Endothelial cell of umbilical vein (primary cell): ENCODE measurements at places on chromosomes 7 and 10. TPM values are rescaled to one million over a fixed set of nuclear protein-coding genes. Genes with fewer than 3 reads are reported as not detected.
A peak's percentile ranks its signal among the peaks of the same experiment; 100 is the strongest.

GRCh38 chr7:155073922-155074321, 3.8 kb downstream of the HTR5A start:
- DNase-seq, result no peak

DNA sequence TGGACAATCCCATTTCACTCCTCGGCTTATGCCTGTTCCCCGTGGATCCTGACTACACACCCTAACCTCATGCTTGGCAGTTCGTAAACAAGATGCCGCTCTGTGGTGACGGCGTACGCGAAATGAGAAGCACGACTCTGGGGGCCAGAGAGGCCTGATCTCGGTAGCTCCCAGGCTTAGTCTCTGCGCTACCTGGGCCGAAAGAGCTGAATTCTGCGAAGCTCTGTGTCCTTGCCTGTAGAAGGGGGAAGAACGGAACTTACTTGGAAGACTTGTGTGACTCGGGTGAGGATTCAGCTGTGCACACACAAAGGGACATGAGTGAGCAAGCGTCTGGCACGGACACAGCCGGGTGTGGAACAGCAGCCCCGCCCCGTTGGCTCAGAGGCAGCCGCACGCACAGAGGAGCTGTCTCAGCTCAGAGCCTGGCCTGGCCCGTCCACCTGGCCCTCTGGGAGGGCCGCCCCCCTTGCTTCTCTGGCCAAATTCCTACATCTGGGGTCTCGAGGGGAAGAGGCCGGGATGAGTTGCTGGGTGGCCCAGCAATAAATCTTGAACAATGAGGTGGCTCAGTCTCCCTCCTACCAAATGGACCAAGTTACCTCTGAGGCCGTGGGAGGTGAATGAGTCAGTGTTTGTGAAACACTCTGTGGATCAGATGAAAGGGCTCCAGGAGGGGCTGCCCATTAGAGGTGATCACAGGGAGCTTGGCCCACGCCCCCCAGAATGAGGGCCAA, 83.8 kb downstream of the PDGFA start:
- DNase-seq, result peak; percentile 38

GRCh38 chr10:17007418-17007770, 122.2 kb downstream of the CUBN start:
- peak; percentile 56 for DNase-seq

DNA sequence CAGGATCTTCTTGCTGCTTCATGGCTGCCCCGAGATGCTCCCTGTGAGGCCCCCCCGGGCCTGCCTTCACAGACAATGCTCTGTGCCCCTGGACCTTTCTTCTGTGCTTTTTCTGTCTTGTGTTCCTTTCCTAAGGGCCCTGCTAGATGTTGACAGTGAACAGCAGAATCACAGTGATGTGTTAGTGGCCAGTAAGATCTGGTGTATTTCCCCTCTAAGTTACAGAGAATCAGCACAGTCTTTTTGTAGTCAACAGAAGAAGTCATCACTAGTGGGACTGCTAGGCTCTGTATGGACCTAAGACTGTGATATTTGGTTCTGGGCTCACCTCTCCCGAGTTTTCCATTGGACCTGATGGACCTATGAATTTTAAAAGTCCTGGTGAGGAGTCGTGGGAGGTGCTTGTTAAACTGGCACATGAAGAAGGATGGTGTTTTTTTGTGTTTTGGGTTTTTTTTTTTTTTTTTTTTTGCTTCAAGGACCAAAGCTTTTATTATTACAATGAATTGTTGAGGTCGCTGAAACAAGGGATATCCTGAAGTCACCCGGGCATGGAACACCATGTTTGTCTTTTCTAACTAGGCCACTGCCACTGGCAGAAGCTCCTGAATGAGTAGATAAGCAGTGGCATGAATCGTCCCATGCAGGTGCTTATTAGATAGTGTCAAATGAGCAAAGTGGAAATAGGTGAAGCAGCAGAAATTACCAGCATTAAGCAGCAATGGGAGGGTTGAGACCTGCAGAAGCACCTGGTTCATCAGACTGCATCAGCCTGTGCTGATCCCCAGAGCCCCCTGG, 194.8 kb downstream of the CELF2 start:
- peak; percentile 32 for DNase-seq

- DNase-seq, result no peak
Observed at GRCh38 chr10:117677890-117678500, 135.4 kb downstream of the EMX2 start.

Gene GSDME
- polyA plus RNA-seq, result 18.0 and 21.1 TPM in 2 replicates

- DNase-seq, result no peak
Observed at GRCh38 chr7:32036557-32036956, 33.6 kb downstream of the PDE1C start.

- DNase-seq, result peak; percentile 45
Observed at GRCh38 chr7:90626013-90626412, 29.9 kb downstream of the CDK14 start.

Gene PNLIPRP2
- polyA plus RNA-seq, result not detected in 2 replicates

Gene FAM25A
- polyA plus RNA-seq, result not detected in 2 replicates

GRCh38 chr7:73833251-73833919, 2.6 kb downstream of the CLDN4 start:
- DNase-seq, result no peak

Gene PSD
- polyA plus RNA-seq, result 0.08 and 0.10 TPM in 2 replicates

GRCh38 chr7:85454904-85455303, 268.0 kb upstream of the SEMA3D start:
- DNase-seq, result no peak

GRCh38 chr7:159006610-159007130, 138.0 kb downstream of the VIPR2 start:
- DNase-seq, result no peak

DNA sequence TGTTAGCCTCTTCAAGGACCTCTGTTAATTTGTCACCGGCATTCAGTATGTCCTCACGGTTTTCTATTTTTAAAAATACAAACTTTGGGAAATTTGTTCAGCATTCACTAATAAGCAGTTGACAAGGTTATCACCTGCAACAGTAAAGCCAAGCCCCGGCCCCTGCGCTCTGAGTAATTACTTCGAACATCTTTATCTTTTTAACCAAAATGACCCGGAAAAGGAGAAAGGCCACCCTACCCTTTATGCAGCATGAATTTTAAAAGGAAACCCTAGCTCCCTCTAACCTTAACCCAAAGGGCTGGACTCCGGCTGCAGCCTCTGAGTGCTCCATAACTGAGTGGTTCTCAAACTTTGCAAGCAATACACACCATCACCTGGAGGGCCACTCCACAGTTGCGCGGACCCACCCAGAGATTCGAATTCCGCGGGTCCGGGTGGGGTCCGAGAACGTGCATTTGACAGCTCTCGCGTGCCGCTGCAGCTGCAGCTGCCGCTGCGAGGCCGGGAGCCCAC, 940 bp downstream of the NSMCE4A start:
- no peak for DNase-seq

Gene NPY4R2
- polyA plus RNA-seq, result not detected in 2 replicates

GRCh38 chr10:132383101-132383500, 13.9 kb upstream of the PWWP2B start:
- no peak for DNase-seq

Gene PFKFB3
- polyA plus RNA-seq, result 15.8 and 17.2 TPM in 2 replicates

Gene MUC3A
- not detected in 2 replicates for polyA plus RNA-seq

Gene DHTKD1
- polyA plus RNA-seq, result 18.3 and 22.9 TPM in 2 replicates

Gene DRGX
- polyA plus RNA-seq, result not detected in 2 replicates

DNA sequence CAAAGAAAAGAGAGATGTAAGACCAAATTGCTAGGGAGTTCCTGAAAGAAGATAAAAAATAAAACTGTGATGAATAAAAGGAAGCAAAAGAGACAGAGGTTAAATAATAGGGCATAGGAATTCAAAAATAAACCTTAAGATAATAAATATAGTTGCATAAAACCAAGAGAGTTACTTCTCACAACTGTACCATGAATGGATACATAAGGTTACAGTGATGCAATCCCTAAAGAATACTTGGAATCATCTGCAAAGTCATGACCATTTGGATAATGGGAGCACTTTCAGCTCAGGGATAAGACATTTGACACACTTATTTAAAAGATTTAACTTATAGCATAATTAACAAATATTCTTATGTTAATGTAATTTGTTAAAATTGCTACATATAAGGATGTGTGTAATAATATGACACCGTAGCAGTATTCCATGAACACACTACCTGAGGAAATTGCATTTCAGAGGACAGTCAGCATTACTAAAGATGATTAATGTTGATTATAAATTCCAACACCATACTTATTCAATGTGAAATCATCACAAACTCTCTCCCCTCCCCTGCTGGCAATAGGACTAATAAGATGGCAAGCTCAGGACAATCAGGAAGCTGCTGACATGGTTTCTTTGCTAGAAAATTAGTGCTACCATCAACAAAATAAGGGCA, 202.1 kb upstream of the AKR1E2 start:
- DNase-seq, result no peak

- DNase-seq, result no peak
Observed at GRCh38 chr7:151695951-151696541, 176.4 kb upstream of the RHEB start.

DNA sequence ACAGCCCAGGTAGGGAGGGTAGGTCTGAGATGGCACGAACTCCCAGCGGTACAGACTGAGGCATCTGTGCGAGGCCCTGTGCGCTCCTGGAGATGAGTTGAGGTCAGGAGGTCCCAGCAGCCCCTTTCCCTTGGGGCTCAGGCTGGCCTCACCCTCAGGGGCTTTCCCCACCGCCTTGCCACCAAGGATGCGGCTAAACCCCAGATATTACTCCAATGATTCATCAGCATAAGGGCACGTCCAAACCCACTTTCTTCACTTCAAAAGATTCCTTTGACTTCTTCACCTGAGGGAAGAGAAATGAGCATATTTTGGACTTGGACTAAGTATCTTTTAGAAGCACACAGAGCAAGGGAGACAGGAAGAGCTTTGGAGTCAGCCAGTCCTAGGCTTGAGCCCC, 20.3 kb downstream of the UROS start:
- DNase-seq, result no peak

Gene SPDYE8
- polyA plus RNA-seq, result not detected in 2 replicates

DNA sequence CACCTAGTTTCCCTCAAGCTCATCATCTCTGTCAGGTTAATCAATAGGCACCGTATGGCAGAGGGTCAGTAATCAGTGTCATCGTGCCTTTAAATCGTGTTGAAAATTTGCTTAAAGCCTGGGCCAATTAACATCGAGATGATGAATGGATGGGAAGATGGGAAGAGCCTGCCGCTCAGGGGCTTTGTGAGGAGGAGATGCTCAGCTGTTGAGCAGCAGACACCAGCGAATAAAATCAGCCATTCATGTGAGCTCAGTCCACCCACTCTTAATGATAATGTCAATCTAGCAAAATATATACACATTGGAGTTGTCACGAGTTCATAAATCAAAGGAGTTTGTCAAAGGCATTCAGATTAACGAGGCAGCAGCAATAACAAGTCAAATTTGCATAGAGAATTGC, 97.7 kb downstream of the BTRC start:
- DNase-seq, result no peak

GRCh38 chr7:16187131-16187530, 234.2 kb downstream of the CRPPA start:
- DNase-seq, result no peak

DNA sequence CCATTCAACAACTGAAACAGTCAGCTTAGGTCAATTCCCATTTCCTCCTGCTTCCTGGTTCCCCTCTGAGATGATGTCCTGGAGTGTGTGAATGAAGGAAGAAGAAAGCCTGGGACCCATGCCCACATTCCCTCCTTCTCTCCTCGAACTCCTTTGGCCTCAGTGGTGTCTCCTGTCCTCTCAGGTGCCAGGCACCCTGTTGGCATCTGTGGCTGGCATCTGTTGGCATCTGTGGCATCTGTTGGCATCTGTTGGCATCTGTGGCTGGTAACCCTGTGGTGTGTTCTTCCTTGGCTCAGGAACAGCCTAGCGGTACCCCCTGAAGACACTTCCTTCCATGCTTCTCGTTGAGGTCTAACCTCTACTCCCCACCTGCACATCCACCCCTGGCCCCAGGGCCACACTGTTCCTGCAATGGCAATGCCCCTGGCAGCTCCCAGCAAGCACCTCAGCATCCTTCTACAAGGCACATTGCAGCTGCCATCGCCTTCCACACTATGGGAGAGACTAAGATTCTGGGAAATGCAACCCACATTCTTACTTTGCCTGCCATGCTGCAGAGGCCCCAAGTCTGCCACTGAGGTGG, 114.4 kb upstream of the NEBL start:
- no peak for DNase-seq

Gene CHST12
- polyA plus RNA-seq, result 52.6 and 77.7 TPM in 2 replicates

Gene ADAM8
- polyA plus RNA-seq, result 0.49 and 0.51 TPM in 2 replicates

DNA sequence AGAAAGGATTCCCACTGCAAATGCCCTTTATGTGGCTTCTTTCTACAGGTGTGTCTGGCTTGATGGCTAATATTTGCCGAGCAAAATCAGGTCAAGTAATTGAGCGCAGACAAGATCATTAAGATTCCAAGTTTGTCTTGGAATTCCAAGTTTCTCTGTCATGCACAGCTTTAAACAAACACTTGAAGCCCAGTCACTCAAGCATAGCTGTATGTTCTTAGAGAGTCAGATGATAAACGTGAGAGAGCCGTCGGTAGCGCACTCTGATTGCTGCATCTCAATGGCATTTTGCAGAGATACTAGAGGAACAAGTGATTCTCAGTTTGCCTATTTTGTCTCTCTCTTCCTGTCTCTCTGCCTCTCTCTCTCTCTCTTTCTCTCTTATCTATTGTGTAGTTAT, 658 bp downstream of the DMBT1 start:
- no peak for DNase-seq

Gene NEUROG3
- not detected in 2 replicates for polyA plus RNA-seq

Gene TUBGCP2
- 37.1 and 45.6 TPM in 2 replicates for polyA plus RNA-seq

DNA sequence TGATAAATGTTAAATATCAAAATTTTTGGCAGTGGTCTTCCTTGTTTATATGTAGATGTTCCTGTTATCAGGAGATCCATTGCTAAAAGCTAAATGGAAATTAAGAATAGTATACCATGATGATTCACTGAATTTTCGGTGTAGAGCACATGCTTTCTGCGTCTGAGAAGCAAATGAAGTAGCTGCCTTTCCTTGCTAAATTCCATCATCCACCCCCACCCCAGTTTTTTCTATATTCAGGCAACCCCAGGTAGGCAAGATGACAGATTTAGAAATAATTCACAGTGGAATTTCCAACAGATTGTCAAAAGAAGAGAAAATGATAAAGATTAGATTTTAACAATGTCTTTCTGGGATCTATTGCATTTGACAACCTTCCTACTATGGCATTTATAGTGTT, 231.9 kb downstream of the PLXDC2 start:
- DNase-seq, result no peak

Gene IL6
- polyA plus RNA-seq, result 12.0 and 16.5 TPM in 2 replicates

DNA sequence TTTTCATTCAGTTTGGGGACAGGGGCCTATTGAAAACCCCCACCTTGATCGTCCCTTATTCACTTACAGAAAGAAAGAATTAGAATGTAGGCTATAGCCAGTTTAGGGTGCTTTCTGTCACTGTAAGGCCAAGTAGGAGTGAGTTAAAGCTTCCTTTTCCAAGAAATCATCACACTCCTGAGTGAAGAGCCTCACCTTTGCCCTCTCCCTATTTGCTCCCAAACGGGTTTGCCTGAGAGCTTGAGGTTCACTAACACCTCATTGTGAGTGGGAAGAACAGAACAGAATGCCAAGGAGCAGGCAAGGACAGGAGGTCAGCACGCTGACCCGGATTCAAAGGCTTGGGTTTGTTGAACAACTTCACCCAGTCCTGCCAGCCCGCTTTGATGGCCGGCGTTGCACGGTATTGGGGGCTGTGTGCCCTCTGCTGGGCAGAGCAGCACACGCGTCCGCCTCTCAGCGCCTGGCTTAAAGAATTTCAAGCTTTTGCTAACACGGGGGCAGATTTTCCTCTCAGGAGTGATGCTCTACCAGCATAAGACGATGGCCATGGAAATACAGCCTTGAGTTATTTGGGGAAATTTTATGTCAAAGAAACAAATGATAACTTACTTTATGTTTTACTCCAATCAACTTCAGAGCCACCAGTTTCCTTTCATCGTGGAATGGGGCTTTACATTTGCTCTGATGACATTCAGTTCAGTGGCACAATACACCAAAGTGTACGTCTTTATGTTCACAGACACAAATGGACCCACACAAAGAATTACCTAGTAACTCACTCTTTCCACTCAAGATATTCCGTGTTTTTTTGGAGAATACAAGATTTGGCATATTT, 470.0 kb downstream of the SUGCT start:
- DNase-seq, result peak; percentile 65

Gene FAM25G
- not detected in 2 replicates for polyA plus RNA-seq
